ENCODE measurements at places on chromosomes 2 and 18.

- DNase-seq: no peak
Measured at GRCh38 chr2:197847651-197848401, 43.4 kb downstream of the PLCL1 start.

- no peak for DNase-seq
Measured at GRCh38 chr2:54444503-54444902, 11.6 kb upstream of the SPTBN1 start.

GRCh38 chr2:11771971-11772615, 25.7 kb downstream of the LPIN1 start:
- no peak for DNase-seq

DNA sequence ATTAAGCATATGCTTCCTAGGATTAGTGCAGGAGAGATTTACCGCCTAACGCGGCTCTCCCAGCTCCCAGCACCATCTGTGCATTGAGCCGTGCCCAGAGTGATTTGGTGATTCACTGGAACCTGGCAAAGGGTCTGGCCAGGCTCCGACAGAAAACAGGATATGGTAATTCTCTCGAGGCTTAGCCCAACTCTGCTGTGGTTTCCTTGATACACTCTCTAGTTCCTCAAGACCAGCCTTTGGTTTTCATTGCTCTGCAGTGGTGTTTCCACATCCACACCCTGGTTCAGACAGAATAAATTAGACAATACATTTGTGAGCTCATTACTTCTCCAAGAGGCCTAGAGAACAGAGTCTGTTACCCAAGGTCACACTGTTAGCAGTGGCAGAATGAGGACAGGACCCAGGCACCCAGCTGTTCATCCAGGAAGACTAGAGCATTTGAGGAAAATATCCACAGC, 23.0 kb upstream of the SMAD2 start:
- DNase-seq: peak; percentile 33

- DNase-seq: no peak
Measured at GRCh38 chr2:23534771-23535170, 149.8 kb downstream of the KLHL29 start.

Data from NCI-H1092 treated with DMSO at 0.1 percent for 48 hours (cell line).